ENCODE measurements at places on chromosomes 6 and 20.

DNA sequence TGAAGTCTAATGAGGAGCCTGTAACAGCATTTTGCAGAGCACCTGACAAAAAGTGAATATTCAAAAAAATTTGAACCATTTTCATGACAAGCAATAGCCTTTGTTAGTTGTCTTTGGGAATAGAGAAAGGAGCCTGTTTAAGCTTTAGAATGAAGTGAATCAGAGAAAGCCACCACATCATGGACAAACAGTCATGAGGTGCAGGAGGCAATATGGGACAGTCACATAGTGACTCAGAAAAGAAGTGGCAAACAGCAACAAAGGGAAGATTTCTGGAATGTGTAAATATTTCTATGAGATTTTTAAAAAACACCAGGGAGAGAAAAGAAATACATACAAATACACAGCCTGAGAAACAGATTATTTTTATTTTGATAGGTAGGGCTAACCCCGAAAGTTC, 6.6 kb downstream of the KLHL31 start:
- no peak for DNase-seq

- DNase-seq, result no peak
Measured at GRCh38 chr6:32604434-32604877, 14.8 kb upstream of the HLA-DRB1 start.

- DNase-seq, result peak; percentile 9
Measured at GRCh38 chr6:6856538-6857523, 250.9 kb upstream of the RREB1 start.

DNA sequence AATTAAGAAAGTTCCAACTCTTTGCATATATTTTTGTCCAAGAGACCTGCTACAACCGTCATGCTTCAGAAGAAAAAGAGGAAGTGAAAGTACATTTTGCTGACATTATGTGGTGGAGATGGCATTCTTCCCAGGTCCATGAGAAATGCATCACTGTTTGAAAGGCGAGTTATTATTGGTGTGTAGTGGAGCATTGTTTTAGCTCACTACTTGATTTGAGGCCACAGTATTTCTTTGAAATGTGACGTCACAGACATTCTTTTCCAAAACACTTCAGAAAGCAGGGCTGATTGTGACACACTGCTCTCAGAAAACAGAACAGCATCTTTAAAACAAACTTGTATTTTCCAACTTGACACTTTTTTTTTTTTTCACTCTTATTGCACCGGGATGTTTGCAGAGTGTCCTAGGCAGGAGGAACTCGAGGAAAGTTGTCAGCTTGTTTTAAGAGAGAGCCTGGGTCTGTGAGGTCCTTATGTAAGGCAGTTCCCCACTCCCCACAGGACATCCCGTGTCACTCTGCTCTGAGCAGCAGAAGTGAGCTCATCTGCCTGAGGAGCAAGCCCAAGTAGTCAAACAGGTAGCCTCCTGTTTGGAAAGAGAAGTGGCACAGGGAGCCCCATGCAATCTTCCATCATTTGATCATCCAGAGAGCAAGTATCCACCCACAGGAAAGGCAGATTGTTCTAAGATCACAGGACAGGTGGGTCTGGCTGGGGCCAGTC, 1.1 kb downstream of the SPTLC3 start:
- DNase-seq, result no peak

GRCh38 chr6:19578481-19578880, 258.7 kb upstream of the ID4 start:
- DNase-seq, result no peak

- DNase-seq, result no peak
Measured at GRCh38 chr20:1741309-1742048, 83.9 kb upstream of the SIRPG start.

DNA sequence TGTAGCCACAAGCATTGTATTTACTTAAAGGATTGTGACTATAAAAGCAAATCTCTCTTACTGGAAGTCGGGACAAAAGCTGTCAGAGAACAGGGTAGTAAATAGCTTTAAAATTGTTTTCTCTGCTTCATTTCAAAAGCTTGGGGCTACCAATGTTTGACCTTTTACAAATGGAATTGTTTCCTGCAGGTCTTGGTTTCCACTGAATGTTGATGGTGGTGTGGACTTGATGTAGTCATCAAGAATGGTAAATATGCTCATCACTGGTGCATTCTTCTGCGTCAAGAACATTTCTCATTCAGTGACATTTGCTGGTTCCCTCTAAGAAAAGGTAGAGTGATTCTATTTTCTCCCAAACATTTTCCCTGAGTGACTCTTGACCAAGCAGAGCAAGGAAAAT, 435.4 kb upstream of the KHDRBS2 start:
- no peak for DNase-seq

GRCh38 chr6:20433321-20433720, 31.6 kb downstream of the E2F3 start:
- no peak for DNase-seq

DNA sequence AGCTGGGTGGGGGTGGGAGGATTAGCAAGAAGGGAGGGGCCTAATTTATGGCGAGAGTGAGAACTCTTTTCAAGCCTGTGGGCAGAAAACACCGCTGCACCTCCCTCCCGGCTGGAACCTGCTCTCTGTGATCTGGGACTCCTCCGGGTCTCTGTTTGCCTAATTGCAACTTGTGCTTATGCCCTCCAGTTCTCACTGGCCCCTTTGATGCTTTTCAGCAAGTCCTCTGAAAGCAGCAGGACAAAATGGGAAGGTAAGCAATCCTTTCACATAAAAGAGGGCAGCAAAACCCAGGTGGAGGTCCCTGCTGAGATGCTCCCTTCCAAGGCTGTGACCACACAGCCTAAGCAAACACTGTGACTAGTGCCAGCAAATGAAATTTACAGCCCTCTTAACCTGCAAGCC, 523.0 kb upstream of the FLRT3 start:
- no peak for DNase-seq

GRCh38 chr6:150788089-150788488, 77.4 kb upstream of the MTHFD1L start:
- no peak for DNase-seq

DNA sequence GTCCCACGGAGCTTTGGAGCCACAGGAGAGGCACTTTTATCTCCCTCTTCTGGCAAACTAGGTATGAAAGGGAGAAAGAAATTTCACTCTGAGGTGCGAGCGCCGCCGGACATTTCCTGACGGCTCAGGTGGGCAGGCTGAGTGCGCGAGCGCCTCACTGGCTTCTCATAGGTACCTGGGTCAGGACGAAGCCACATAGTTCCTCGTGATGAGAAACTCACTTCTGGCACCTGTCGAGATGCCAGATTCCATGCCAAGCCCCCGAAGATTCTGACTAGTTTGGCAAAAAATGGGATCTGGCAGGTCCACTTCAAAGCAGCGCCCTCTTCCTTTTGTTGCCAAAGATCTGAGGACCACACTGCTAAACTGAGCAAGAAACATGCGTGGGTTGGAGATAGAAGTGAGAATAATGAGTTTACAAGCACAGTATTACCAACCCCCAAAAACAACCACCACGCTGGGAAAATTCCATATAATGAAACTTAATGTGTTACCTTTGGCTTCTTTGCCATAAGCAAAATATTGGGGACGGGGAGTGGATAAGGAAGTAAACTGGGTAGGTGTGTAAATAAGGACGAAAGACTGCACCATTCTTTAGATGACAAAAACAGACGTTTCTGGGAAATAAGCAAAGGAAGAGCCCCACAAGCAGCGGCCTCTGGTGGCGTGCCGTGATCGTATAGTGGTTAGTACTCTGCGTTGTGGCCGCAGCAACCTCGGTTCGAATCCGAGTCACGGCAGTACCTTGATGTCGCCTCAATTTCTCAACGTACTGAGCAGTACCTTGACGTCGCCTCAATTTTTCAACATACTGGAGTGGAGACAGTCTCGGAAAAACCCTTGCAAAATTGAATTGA, 89.8 kb upstream of the PRSS16 start:
- DNase-seq, result peak; percentile 70
